ENCODE measurements at places on chromosomes 16 and 17.

- DNase-seq: peak; percentile 56
These were observed 539 bp downstream of the LRRC45 start for GRCh38 chr17:82023447-82024241.

DNA sequence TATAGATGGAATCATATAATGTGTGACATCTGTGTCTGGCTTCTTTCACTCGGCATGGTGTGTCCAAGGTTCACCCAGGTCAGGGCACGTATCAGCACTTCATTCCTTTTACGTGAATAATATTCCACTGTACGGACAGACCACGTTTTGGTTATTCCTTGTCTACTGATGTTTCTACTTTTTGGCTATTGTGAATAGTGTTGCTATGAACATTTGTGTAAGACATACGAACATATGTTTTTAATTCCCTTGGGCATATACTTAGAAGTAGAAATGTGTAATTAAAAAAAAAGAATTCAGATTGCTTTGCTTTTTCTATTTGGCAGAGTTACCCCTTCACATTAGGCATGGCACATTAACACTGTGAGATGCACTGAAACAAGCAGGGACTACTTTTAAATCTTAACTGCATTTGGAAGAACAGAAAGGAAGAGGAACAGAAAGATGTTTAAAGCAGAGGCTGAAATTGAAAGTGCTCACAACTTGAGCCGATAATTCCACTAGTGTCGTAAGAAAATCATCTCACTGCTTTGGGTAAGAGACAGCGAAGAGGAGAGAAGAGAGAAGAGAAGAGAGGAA lies 105.3 kb downstream of the VPS53 start:
- DNase-seq: peak; percentile 9

DNA sequence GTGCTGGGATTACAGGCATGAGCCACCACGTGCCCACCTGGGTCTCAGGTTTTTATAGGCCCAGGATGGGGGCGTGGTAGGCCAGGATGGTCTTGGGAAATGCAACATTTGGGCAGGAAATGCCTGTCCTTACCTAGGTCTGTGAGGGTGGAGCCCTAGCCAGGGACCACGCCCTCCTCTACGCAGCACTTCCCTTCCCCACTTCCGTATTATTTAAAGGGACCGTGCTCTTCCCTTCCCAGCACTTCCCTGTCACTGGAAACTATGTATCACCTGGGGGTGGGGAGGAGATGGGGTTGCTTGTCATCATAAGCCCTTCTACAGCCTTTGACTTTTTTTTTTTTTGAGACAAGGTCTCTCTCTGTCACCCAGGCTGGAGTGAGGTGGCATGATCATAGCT lies 238.9 kb upstream of the NLRP1 start:
- DNase-seq: no peak

DNA sequence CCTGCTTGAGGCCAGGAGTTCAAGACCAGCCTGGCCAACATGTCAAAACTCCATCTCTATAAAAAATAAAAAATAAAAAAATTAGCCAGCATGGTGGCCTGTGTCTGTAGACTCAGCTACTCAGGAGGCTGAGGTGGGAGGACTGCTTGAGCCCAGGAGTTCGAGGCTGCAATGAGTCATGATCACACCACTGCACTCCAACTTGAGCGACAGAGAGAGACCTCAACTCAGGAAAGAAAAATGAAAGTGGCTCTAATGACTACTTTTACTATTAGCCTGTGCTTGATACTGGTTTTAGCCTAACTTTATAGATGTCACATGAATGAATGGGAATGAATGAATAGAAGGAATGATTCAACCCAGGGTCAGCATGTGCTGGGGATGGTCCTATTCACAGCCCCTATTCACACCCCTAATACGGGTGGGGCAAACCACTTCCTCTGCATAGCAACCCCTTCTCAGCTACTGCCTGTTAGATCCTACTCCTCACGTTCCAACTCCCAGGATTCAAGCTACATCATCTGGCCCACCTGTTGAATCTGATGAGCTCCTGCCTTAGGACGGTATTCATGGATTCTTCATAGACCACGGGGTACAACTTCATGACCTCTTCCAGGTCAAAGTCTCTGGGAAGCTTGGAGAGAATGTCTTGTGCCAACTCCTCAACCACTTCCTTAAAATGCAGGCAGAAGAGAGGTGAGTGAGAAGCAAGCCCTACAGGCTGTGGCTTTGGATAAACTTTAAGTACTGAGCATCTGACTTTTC lies 40.5 kb downstream of the LYRM1 start:
- no peak for DNase-seq

DNA sequence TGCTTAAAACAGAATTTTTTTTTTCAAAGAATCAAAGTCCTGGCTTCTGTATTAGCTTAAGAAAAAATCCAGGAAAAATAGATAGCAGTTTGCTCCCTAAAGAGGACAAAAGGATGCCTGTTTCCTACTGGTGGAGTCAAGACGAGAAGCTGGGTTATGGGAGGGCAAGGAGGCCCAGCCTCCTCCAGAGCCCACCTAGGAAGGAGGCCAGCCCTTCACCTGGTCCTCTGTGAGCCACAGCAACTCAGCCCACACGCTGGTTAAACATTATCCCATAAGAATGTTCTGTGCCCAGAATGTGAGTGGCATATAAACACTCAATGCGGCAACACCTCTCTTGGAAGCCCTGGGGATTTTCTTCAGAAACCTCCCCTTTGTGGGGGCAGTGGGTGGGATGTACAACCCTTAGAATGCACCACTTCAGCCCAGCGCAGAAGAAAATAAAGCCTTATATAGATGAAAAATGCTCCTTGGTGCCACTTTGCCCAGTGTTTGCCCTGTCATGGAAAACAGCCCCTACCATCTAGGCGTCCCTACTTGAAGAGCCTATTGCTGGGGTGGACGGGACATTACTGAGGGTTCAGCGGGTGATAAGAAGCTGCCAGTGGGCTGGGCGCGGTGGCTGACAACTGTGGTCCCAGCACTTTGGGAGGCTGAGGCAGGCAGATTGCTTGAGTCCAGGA lies 48.0 kb downstream of the TEKT5 start:
- DNase-seq: no peak

GRCh38 chr16:2468233-2468724 lies 2.8 kb upstream of the NTN3 start:
- peak; percentile 59 for DNase-seq

GRCh38 chr17:2195729-2196128 lies 107.9 kb downstream of the SMG6 start:
- peak; percentile 64 for DNase-seq

DNA sequence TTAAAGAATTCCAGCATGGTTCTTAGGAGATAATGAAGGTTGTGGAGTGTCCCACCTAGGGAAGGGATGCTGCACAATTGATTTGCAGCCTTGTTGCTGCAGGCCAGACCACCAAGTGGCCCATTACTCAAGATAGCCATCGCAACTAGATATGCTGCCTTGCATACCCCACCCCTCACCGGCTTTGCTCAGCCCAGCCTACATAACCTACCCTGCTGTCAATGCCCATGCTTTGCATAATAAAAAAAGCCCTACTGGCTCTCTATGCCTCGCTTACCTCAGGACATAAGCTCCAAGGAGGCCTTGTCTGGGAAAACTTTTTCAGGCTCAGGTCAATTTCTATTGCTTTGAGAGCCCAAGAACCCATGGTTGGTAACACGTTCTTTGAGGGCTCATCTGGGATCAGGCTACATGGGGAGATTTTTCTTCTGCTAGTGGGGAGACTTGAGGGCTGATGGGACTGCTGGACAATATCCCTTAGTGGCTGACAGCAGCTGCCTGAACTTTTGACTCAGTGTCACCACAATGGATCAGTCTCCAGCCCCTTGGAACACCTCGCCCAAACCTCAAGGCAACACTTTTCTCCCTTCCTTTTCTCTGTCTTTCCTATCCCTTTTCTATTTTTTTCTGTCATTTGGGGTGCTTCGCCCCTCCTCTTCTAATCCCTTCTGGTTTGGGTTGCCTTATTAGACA lies 38.3 kb downstream of the SCPEP1 start:
- DNase-seq: no peak

GRCh38 chr16:86865851-86866662 lies 287.7 kb downstream of the FOXL1 start:
- peak; percentile 63 for DNase-seq

- DNase-seq: peak; percentile 84
These were observed 54.3 kb downstream of the NEUROD2 start for GRCh38 chr17:39553341-39553945.

- DNase-seq: peak; percentile 100
These were observed at the start of gene MRPS23 for GRCh38 chr17:57849874-57850754. Gene MRPS23, minus strand, starts transcription at chr17:57850044. Its CDS starts 34 bp downstream, at chr17:57850010.

GRCh38 chr17:56624309-56624708 lies 30.8 kb downstream of the NOG start:
- no peak for DNase-seq

DNA sequence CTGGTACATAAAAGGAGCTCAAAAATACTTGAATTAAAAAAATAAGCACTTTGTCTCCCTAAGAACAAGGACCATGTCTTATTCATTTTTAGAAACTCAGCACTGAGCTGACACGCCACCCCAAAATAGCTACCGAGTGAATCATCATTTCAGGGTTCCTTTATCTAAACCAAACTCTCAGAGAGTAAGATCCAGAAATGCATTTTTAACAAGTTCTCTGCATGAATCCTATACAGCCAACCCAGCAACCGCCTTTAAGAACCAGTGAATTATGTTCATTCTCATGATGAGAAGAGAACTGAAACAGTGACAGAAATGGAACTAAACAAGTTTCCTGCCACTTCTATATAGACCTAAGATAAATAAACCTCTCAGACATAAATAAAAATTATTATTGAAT lies 8.7 kb downstream of the C16orf87 start:
- peak; percentile 65 for DNase-seq

Data from GM23248 (cell line).